ENCODE measurements at places on chromosomes 4 and X. TPM values are rescaled to one million over a fixed set of nuclear protein-coding genes. Genes with fewer than 3 reads are reported as not detected.
A peak's percentile ranks its signal among the peaks of the same experiment; 100 is the strongest.

GRCh38 chr4:33825685-33826084, 2418.6 kb downstream of the ARAP2 start:
- H3K27me3 ChIP-seq = no peaks in the 10 kb centered on the region
- H3K4me1 ChIP-seq = no peaks in the 10 kb centered on the region
- H3K36me3 ChIP-seq = no peaks in the 10 kb centered on the region
- H3K27ac ChIP-seq = no peak overlapping the region

DNA sequence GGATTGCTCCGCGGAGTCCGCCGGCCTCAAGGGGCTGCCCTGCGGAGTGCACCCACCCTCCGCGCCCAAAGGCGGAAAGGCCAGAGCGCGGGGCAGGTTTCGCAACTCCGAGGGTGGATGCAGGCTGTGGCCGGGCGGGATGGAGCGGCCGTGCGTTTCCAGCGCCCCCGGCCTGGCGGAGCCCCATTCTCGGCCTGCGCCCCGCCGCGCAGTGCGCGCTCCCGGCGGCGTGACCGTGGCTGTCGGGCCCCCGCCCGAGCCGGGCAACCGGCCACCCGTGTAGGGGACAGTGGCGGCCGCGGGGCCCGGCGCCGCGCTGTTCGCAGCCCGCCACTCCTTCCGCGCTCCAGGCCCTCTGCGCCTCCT, 331 bp downstream of the SETD7 start:
- peaks cover 47% of the 10 kb centered on the region for H3K4me1 ChIP-seq
- H3K36me3 ChIP-seq = peaks cover 9% of the 10 kb centered on the region
- H3K27ac ChIP-seq = peak overlapping the region; percentile 94
- no peaks in the 10 kb centered on the region for H3K27me3 ChIP-seq
- DNase-seq = peak; percentile 9

Gene MAP7D2
- 0.83 TPM for total RNA-seq

DNA sequence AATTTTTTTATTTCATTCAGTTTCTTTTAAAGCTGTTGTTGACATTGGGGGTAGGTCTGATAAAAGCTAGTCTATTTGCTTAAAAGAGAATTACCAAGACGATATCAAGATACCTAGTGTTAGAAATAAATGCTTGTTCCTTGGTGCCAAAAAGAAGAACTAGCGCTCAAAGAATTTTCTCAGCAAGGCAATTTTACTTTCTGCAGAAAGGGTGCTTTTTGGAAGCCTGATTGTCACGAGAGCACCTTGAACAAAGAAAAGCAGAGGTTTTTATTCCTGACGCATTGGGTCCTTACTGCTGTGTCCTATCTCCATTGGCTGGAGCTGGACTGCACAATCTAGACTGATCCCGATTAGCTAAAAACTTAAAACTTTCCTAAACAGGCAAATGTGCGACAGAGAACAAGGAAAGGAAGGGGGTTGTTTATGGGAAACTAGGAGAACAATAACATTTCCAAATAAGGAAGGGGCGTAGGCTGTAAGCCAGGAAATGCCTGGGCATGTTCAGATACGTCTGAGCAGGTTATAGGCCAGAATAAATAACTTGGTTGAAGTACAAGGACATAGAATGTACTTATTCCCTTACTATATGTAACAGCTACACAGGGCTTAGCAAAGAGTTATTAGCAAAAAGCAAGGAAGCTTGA, 50.3 kb upstream of the STPG2 start:
- no peak overlapping the region for H3K27ac ChIP-seq
- no peaks in the 10 kb centered on the region for H3K4me1 ChIP-seq

GRCh38 chr4:78149751-78150542, 92.8 kb downstream of the FRAS1 start:
- no peaks in the 10 kb centered on the region for H3K4me1 ChIP-seq
- no peaks in the 10 kb centered on the region for H3K36me3 ChIP-seq
- no peak overlapping the region for H3K4me3 ChIP-seq

Gene TCEAL5
- 0.32 TPM for total RNA-seq

DNA sequence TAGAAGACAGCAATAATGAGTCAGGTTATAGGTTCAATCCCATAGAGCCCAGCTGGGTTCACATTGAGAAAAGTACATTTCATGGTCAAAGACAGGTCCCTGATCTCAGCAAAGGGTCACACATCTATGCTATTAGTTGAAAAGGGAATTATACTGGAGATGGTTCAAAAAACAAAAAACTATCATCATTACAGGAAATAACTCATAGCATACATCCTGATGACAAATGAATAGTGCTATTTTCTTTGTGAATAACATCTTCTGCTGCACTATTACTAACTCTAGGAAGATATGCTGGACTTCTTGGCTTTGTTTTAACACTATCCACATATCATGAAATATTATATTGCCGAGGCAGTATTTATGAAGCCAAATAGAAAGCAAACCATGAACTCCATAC, 202.5 kb upstream of the MAB21L2 start:
- H3K4me1 ChIP-seq = no peaks in the 10 kb centered on the region
- no peak for DNase-seq
- H3K4me3 ChIP-seq = no peak overlapping the region

DNA sequence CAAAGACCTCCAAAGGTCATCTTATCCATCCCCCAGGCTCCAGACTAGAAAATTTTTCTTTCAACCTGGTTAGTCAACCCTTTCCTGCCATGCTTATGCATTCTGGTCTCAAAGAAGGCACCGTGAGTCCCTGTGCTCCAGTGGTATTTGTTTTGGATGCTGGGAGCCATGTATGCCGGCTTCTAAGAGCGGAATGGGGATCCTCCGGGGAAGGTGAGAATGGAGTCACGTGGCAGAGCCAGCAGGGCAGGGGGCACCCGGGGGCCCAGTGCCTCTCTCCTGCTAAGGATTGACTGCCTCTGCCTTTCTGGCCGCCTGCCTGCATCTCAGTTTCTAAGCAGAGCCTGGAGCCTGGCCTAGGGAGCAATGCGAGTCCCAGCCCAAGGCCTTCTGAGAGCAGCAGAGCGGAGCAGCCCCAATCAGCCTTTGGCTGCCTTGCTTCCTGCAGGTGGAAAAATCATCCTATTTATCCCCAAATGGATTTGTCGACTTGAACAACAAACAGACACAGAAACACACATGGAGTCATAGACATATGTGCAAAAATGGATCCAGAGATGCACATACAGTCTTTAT, 141.0 kb downstream of the PJA1 start:
- no peak overlapping the region for H3K4me3 ChIP-seq
- no peaks in the 10 kb centered on the region for H3K27me3 ChIP-seq
- no peaks in the 10 kb centered on the region for H3K36me3 ChIP-seq
- no peak overlapping the region for H3K27ac ChIP-seq
- DNase-seq = no peak

DNA sequence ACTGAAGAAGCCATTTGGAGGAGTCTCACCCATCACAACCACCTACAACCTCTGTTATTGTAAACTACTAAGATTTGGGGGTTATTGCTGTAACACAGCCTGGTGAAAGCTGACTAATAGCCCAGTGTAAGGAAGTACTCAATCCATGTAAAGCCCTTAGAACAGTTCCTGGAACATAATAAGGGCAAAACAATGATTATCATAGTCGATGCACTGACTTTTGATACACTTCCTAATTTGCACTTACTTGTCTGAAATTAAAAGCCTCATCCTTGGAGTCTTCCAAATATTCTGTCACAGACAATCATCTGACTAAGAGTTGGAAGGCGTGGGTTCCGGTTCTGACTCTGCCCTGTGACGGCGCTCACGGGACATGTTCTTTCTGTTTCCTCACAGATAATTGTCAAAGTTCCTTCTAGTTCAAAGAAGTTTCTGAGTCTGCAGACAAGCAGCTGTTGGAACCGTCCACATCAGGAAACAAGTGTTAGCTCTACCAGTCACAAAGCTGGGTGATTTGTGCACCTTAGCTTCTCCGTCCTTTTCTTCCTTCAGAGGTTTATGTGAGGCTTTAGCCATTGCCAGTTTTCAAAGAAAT, 33.4 kb upstream of the RASGEF1B start:
- no peaks in the 10 kb centered on the region for H3K36me3 ChIP-seq
- peak overlapping the region; percentile 37 for H3K27ac ChIP-seq
- peak; percentile 86 for DNase-seq
- peaks cover 42% of the 10 kb centered on the region for H3K4me1 ChIP-seq
- H3K4me3 ChIP-seq = peak overlapping the region; percentile 25
- no peaks in the 10 kb centered on the region for H3K27me3 ChIP-seq

DNA sequence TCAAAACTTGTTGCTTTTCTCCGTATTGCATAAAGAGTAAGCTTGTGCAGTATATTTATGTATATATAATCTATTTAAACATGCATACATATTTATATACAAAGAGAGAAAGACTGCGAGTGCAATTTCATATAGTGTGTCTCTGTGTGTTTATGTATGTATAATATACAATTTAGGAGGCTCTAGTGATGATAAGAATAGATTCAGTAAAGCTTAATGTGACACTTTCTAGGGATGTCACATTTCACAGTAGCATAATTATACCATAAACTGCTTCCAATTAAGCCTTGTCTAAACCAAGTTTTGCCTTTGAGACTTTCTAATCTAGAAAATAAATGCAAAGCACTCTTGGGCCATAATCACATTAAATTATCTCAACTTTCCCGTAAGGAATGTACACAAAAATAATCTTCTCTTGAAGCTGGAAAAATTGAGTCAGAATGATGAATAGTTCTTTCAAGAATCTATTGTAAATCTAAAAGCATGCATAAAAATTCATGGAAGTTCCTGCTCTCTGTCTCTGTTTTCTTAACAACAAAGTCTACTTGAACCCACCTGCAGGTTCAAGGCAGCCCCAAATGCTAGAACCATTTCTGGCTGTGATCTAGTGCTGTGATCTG, 114.1 kb upstream of the NPY2R start:
- no peak overlapping the region for H3K4me3 ChIP-seq
- no peak for DNase-seq

- H3K27me3 ChIP-seq = no peaks in the 10 kb centered on the region
- H3K4me3 ChIP-seq = no peak overlapping the region
- no peak overlapping the region for H3K27ac ChIP-seq
- no peaks in the 10 kb centered on the region for H3K36me3 ChIP-seq
- no peak for DNase-seq
These were observed 250.7 kb downstream of the ARAP2 start for GRCh38 chr4:35993606-35994005.

- H3K4me1 ChIP-seq = no peaks in the 10 kb centered on the region
- H3K27me3 ChIP-seq = no peaks in the 10 kb centered on the region
- H3K36me3 ChIP-seq = peaks cover 31% of the 10 kb centered on the region
- H3K27ac ChIP-seq = no peak overlapping the region
These were observed 214.4 kb downstream of the SCFD2 start for GRCh38 chr4:53151489-53151788.

DNA sequence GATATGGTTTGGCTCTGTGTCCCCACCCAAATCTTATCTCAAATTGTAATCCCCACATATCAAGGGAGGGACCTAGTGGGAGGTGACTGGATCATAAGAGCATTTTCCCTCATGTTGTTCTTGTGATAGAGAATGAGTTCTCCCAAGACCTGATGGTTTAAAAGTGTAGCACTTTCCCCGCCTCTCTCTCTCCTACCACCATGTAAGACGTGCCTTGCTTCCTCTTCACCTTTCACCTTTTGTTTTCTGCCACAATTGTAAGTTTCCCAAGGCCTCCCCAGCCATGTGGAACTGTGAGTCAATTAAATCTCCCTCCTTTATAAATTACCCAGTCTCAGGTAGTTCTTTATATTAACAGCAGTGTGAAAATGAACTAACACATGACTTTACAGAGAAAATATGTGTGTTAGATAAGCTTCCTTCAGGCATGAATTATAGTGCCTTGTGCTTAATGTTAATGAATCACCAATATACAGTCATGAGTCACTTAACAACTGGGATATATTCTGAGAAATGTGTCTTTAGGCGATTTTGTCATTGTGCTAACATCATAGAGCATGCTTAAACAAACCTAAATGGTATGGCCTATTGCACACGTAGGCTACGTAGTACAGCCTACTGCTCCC, 37.9 kb downstream of the PDGFC start:
- no peak overlapping the region for H3K4me3 ChIP-seq
- no peak overlapping the region for H3K27ac ChIP-seq
- no peaks in the 10 kb centered on the region for H3K4me1 ChIP-seq
- no peak for DNase-seq

GRCh38 chr4:62709618-62710252, 1509.6 kb downstream of the ADGRL3 start:
- no peak overlapping the region for H3K4me3 ChIP-seq
- H3K27me3 ChIP-seq = no peaks in the 10 kb centered on the region
- no peak for DNase-seq
- no peaks in the 10 kb centered on the region for H3K4me1 ChIP-seq

Gene CXCL11
- not detected for total RNA-seq

DNA sequence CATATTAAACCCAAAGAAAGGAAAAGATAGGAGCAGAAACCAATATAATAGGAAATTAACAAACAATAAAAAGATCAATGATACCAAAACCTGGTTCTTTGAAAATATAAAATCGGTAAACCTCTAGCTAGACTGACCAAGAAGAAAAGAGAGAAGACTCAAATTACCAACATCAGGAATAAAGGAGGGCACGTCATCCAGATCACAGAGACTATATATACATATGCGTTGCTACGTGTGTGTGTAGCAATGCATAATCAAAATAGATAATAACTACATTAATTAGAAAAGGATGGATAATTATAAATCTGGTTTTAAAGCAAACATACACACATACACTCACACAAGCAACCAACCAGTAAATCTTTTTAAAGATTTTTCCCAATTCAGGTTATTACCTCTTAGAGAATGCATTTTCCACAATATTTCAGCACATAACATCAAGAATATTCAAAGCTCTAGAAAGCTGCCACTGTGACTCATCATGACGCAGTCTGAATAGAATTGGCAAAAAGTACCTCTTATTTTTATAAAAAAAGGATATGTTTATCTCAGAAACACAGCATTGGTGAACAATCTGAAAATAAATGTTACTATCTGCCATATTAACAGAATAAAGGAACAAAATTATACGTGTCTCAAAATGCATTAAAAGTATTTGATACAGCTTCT, 41.4 kb upstream of the USP9X start:
- no peak overlapping the region for H3K27ac ChIP-seq
- no peak for DNase-seq

Gene SUPT20HL1
- total RNA-seq = not detected

- H3K4me3 ChIP-seq = no peak overlapping the region
- no peaks in the 10 kb centered on the region for H3K27me3 ChIP-seq
- H3K4me1 ChIP-seq = no peaks in the 10 kb centered on the region
- no peaks in the 10 kb centered on the region for H3K36me3 ChIP-seq
- no peak overlapping the region for H3K27ac ChIP-seq
- no peak for DNase-seq
These were observed 13.0 kb downstream of the FGD1 start for GRCh38 chrX:54482839-54483593.

Gene C1QTNF7
- total RNA-seq = not detected

GRCh38 chr4:66091786-66092185, 421.5 kb upstream of the EPHA5 start:
- no peaks in the 10 kb centered on the region for H3K4me1 ChIP-seq
- no peaks in the 10 kb centered on the region for H3K27me3 ChIP-seq
- no peak overlapping the region for H3K27ac ChIP-seq
- H3K36me3 ChIP-seq = no peaks in the 10 kb centered on the region
- H3K4me3 ChIP-seq = no peak overlapping the region

Gene SYTL4
- not detected for total RNA-seq

GRCh38 chrX:19907794-19908193, 20.4 kb upstream of the SH3KBP1 start:
- no peak overlapping the region for H3K27ac ChIP-seq
- H3K36me3 ChIP-seq = no peaks in the 10 kb centered on the region
- H3K4me1 ChIP-seq = peaks cover 9% of the 10 kb centered on the region
- H3K27me3 ChIP-seq = no peaks in the 10 kb centered on the region
- no peak overlapping the region for H3K4me3 ChIP-seq

GRCh38 chrX:150326541-150327247, 36.4 kb upstream of the MAMLD1 start:
- H3K27me3 ChIP-seq = no peaks in the 10 kb centered on the region
- no peak for DNase-seq
- H3K27ac ChIP-seq = no peak overlapping the region
- no peak overlapping the region for H3K4me3 ChIP-seq

Measured in activated naive CD4-positive, alpha-beta T cell treated with anti-CD3 and anti-CD28 coated beads for 36 hours (primary cell).